ENCODE measurements at places on chromosomes 12 and 14. TPM values are rescaled to one million over a fixed set of nuclear protein-coding genes. Genes with fewer than 3 reads are reported as not detected.

DNA sequence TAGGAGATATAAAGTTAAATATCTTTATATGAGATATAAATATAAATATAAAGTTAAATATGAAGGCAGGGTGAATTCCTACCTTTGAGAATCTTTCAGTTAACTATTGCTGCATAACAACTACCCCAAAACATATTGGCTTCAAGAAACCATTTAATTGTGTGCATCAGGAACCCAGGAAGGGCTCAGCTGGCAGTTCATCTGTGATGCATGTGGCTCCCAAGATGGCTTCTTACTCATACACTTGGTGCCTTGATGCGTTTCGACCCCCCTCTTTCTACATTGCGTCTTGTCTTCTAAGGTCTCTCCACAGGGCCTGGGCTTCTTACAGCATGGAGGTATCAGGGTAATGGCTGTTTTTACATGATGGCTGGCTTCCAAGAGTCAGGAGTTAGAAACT, 253.9 kb upstream of the CRY1 start:
- no peaks in the 10 kb centered on the region for H3K27me3 ChIP-seq
- no peak overlapping the region for H3K4me3 ChIP-seq
- H3K36me3 ChIP-seq, result no peaks in the 10 kb centered on the region
- H3K4me1 ChIP-seq, result no peaks in the 10 kb centered on the region
- no peak for DNase-seq

DNA sequence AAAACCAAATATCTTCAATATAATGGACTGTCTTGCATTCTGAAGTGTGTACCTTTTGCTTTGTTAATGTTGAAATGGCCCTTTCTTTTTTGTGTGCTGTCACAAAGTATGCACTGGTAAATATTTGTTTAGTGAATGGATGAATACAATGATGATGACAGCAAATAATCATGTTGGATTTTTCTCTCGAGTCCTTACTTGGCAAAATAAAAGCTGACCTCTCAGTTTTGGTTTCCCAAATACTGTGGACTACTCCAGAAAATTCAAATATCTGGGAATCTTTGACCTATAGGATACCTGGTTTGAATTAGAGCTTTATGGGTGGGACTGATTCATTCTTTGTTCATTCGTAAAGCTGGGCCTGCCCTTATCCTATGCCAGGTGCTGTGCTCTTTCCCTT, 5.5 kb downstream of the UBE3B start:
- no peak overlapping the region for H3K27ac ChIP-seq
- peaks cover 50% of the 10 kb centered on the region for H3K36me3 ChIP-seq
- no peak overlapping the region for H3K4me3 ChIP-seq
- no peaks in the 10 kb centered on the region for H3K27me3 ChIP-seq

GRCh38 chr14:105312973-105313372, 1.6 kb upstream of the PACS2 start:
- no peak overlapping the region for H3K27ac ChIP-seq
- H3K27me3 ChIP-seq, result no peaks in the 10 kb centered on the region
- DNase-seq, result no peak
- H3K4me1 ChIP-seq, result peaks cover 11% of the 10 kb centered on the region

DNA sequence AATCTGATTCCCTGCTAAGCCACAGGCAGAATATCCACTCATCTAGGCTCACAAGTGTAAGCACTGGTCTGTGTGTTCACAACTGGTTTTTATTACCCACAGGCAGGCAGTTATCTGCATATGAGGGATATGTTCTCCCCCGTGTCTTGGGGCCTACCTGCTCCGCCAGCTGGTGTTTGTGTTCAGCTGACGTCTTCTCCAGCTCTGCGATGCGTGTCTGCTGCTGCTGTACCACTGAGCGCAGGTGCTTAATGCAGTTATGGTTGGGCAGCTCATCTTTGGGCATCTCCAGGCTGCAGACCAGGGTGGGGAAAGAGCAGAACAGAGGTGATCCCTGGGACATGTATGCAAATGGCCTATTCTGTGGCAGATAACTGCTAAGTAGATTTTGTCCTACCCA, 13.7 kb downstream of the RNF41 start:
- H3K36me3 ChIP-seq, result peaks cover 41% of the 10 kb centered on the region
- no peak overlapping the region for H3K27ac ChIP-seq
- no peak overlapping the region for H3K4me3 ChIP-seq
- no peaks in the 10 kb centered on the region for H3K4me1 ChIP-seq
- DNase-seq, result no peak
- no peaks in the 10 kb centered on the region for H3K27me3 ChIP-seq

GRCh38 chr14:50875359-50876070, 3.7 kb downstream of the ABHD12B start:
- H3K4me1 ChIP-seq, result no peaks in the 10 kb centered on the region
- DNase-seq, result no peak
- no peaks in the 10 kb centered on the region for H3K36me3 ChIP-seq
- H3K27me3 ChIP-seq, result peaks cover 7% of the 10 kb centered on the region
- H3K27ac ChIP-seq, result no peak overlapping the region

DNA sequence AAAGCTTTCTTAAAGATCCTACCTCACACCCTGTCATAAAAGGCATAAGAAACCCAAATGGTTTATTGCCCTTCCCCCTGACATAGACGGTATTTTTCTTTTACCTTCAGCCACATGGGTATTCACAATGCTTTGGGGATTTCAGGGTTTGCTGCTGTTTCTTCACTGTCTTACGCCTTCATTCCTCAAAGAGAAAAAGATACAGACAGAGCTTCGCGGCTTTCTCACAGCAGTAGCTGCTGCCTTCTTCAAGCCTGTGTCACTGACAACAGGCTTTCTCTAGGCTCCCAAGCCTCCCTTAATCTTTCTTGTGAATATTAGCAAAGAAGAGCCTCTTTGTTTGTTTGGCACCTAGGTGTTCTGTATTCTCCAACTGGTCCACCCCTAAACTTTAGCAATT, 197.4 kb upstream of the ARID2 start:
- H3K4me1 ChIP-seq, result no peaks in the 10 kb centered on the region
- H3K36me3 ChIP-seq, result no peaks in the 10 kb centered on the region
- no peak overlapping the region for H3K27ac ChIP-seq
- DNase-seq, result no peak
- no peak overlapping the region for H3K4me3 ChIP-seq

DNA sequence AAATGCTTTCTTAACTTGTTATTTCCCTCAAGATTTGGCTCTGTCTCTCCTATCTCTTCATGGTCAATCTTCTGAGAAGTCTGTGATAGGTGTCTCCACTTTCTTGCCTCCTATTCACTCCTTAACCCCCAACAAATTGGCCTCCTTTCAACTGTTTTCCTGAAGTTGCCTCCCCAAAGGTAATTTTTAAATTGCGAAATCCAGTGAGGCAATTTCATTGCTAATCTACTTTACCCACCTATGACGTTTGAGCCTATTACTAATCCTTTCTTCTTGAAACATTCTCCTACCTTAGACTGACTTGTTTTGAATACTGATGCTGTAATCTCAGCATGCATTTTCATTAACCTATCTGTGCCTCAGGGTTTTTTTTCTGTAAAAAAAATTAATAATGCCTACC, 6.0 kb upstream of the KCNH5 start:
- H3K4me1 ChIP-seq, result no peaks in the 10 kb centered on the region
- H3K36me3 ChIP-seq, result no peaks in the 10 kb centered on the region
- H3K27me3 ChIP-seq, result peaks cover 6% of the 10 kb centered on the region
- DNase-seq, result no peak
- no peak overlapping the region for H3K4me3 ChIP-seq

- no peak overlapping the region for H3K27ac ChIP-seq
- no peaks in the 10 kb centered on the region for H3K4me1 ChIP-seq
- H3K36me3 ChIP-seq, result no peaks in the 10 kb centered on the region
- no peak overlapping the region for H3K4me3 ChIP-seq
- peaks cover 6% of the 10 kb centered on the region for H3K27me3 ChIP-seq
- DNase-seq, result no peak
These were observed 19.6 kb downstream of the PELI2 start for GRCh38 chr14:56137849-56138248.

- no peak overlapping the region for H3K27ac ChIP-seq
- DNase-seq, result no peak
- H3K36me3 ChIP-seq, result no peaks in the 10 kb centered on the region
These were observed 113.1 kb upstream of the CCND2 start for GRCh38 chr12:4160314-4161040.

DNA sequence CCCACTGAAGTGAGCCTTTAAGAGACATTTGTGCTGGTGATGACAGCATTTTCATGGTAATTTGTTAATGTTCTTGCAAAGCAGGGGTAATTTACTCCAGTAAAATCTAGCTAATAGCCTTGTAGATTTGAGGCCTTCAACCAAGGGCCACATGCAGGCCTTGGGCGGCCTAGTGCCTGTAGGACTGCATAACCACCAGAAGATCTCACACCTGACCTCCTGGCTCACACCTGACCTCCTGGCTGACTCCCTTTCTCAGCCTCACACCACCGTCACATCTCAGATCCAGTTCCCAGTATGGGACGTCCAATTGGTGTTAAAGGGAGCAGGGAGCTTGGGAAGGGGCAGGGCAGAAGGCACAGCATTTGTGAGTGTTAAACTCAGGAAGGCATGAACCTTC, 26.9 kb downstream of the C12orf42 start:
- no peak for DNase-seq
- no peak overlapping the region for H3K4me3 ChIP-seq
- H3K36me3 ChIP-seq, result no peaks in the 10 kb centered on the region
- H3K27ac ChIP-seq, result no peak overlapping the region
- no peaks in the 10 kb centered on the region for H3K4me1 ChIP-seq

GRCh38 chr14:37711831-37712475, 116.5 kb downstream of the TTC6 start:
- H3K4me1 ChIP-seq, result peaks cover 12% of the 10 kb centered on the region
- no peak overlapping the region for H3K4me3 ChIP-seq
- no peaks in the 10 kb centered on the region for H3K36me3 ChIP-seq
- no peaks in the 10 kb centered on the region for H3K27me3 ChIP-seq
- DNase-seq, result no peak

- H3K27me3 ChIP-seq, result no peaks in the 10 kb centered on the region
- DNase-seq, result no peak
- no peaks in the 10 kb centered on the region for H3K36me3 ChIP-seq
- no peak overlapping the region for H3K4me3 ChIP-seq
These were observed 247.1 kb downstream of the AKAP6 start for GRCh38 chr14:32576088-32576795.

DNA sequence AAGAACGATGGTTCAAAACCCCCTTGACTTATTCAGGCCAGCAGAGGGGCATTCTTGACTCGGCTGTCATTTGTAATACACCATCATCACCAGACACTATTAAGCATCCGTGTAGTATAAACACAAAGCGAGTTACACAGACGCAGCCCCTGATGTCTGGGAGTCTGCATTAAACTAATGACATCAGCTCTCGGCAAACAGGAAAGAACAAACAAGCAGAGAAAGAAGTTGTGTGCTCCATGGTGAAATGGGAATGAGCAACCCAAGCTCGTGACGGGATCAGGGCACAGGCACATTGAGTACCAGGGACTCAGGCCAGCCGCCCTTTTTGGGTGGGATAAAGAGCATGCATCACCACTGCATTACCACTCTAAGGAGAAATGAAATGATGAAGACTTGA, 460.1 kb downstream of the MED13L start:
- H3K27ac ChIP-seq, result no peak overlapping the region
- peaks cover 2% of the 10 kb centered on the region for H3K27me3 ChIP-seq
- no peak for DNase-seq
- H3K4me1 ChIP-seq, result no peaks in the 10 kb centered on the region

DNA sequence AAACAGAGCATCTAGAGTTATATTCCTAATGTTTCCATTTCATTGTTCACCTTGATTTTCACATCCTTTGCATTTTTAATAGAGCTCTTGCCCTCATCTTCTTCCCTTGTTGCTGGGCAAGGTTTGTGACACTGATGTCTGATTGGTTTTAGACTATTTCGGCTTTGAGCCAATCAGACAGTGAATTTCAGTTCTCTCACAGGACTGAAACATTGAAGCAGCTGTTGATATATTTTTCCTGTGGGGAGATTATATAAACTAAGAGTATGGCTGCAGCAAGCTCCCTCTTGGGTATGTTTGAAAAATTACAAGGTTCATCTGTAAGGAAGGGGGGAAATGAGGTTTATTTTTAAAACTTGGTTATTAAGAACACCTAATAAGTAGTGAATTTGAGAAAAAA, 51.2 kb downstream of the ATF7IP start:
- H3K27ac ChIP-seq, result no peak overlapping the region
- H3K4me3 ChIP-seq, result no peak overlapping the region
- H3K4me1 ChIP-seq, result peaks cover 24% of the 10 kb centered on the region

- H3K27me3 ChIP-seq, result no peaks in the 10 kb centered on the region
- no peak overlapping the region for H3K4me3 ChIP-seq
- peaks cover 11% of the 10 kb centered on the region for H3K36me3 ChIP-seq
- H3K4me1 ChIP-seq, result no peaks in the 10 kb centered on the region
These were observed 57.2 kb upstream of the AEBP2 start for GRCh38 chr12:19382111-19382526.

DNA sequence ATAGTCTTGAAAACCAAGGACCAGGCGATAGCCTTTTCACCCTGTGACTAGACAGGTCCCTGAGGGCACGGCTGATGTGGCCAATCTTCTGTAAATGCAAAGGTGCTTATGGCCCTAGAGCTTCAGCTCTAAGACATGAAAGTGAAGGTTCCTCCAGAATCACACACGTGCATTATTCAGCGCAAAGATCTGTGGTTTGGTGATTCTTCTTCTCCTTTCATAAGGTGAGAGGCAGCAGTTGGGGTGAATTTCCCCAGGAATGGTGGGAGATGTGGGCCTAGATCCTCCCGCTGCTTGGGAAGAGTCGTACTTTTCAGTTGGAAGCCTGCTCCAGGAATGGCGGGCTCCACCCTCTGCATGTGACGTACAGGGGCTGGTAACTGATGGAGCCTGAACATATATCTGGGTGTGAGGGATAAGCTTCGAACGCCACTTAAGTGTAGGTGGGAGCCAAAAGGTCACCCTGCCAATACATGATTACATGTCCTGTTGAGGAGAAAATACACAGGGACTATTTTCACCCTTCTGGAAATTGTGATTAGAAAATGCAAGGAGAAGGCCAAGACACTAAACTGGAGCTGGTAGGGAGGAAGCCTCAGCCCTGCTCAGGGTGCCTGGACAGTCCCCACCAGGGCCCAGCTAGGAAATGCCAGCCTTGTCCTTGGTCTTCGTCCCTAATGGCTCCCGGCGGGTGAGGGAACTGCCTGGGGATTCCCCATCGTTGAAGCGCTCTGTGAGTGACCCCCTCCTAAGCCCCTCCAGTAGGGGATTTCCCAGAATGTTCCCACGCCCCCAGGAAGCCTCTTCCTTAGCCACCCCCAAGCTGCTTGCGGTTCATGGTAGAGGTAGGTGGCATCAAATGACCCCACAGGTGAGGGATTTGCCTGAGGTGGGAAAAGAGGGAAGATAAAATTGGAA, 17.6 kb downstream of the BATF start:
- no peak overlapping the region for H3K27ac ChIP-seq
- no peaks in the 10 kb centered on the region for H3K36me3 ChIP-seq
- H3K4me1 ChIP-seq, result peaks cover 3% of the 10 kb centered on the region
- no peak overlapping the region for H3K4me3 ChIP-seq
- no peaks in the 10 kb centered on the region for H3K27me3 ChIP-seq

- DNase-seq, result no peak
- no peaks in the 10 kb centered on the region for H3K4me1 ChIP-seq
- no peak overlapping the region for H3K4me3 ChIP-seq
- H3K27ac ChIP-seq, result no peak overlapping the region
These were observed 38.1 kb upstream of the NT5DC3 start for GRCh38 chr12:103879048-103879692.

GRCh38 chr14:88841741-88842140, 17.3 kb downstream of the TTC8 start:
- peaks cover 4% of the 10 kb centered on the region for H3K36me3 ChIP-seq
- no peaks in the 10 kb centered on the region for H3K27me3 ChIP-seq
- H3K27ac ChIP-seq, result no peak overlapping the region
- no peak overlapping the region for H3K4me3 ChIP-seq
- no peaks in the 10 kb centered on the region for H3K4me1 ChIP-seq

IFNG-AS1 gene
- total RNA-seq, result 1.0 TPM

METTL1 gene
- total RNA-seq, result 2.8 TPM

CCDC175 gene
- total RNA-seq, result not detected

PTPRR gene
- total RNA-seq, result not detected

BICDL1 gene
- 0.65 TPM for total RNA-seq

NPFF gene
- not detected for total RNA-seq

PIANP gene
- total RNA-seq, result not detected

RNU6-8 gene
- not detected for total RNA-seq

ATP5F1B gene
- 347 TPM for total RNA-seq

DENR gene
- 17.4 TPM for total RNA-seq

Data from liver (tissue), 10 donors.